ENCODE measurements at places on chromosomes 1 and 21.
A peak's percentile ranks its signal among the peaks of the same experiment; 100 is the strongest.

DNA sequence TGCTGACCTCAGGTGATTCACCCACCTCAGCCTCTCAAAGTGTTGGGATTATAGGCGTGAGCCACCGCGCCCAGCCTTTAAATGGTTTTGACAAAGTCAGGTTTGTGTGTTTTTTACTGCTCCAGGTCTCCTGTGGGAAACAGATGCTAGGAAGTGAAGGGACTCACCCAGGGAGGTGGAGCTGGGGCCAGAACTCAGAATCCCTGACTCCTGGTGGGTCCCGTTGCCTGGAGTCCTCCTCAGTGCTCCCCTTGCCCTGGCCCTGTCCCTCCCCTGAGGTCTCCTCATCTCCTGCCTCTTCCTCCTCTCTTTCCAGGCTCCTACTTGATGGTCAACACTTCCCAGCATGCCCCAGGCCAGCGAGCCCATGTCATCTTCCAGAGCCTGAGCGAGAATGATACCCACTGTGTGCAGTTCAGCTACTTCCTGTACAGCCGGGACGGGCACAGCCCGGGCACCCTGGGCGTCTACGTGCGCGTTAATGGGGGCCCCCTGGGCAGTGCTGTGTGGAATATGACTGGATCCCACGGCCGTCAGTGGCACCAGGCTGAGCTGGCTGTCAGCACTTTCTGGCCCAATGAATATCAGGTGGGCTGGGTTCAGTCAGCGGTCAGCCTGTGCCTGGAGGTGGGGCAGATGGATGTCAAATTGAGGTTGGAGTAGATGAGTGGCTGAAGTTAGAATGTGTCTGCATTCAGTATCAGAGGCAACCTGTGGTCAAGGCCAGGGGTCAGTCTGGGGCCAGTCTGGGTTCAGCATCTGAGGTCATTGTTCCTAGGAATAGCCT, 22.1 kb downstream of the PTPRU start:
- no peak for DNase-seq

- no peak for DNase-seq
Measured at GRCh38 chr1:26538480-26539412, 9.2 kb downstream of the RPS6KA1 start.

GRCh38 chr1:51867479-51868232, 10.9 kb downstream of the NRDC start:
- no peak for DNase-seq

DNA sequence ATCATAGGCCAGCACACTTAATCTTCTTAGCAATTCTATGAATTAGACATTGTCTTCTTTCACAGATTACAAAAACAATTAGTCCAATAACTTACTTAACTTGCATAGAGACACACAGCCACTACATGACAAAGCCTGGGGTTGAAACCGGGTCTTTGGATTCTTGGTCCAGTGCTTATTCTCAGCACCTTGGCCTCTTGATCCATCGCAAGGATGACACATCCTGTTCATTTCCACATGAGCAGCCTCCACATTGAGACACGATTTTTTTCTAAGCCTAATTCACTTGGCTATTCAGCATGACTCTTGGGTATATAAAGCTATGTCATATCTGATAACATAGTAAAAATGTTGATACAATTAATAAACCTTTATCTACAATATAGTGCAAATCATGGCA, 221.0 kb upstream of the FOXD3 start:
- no peak for DNase-seq

DNA sequence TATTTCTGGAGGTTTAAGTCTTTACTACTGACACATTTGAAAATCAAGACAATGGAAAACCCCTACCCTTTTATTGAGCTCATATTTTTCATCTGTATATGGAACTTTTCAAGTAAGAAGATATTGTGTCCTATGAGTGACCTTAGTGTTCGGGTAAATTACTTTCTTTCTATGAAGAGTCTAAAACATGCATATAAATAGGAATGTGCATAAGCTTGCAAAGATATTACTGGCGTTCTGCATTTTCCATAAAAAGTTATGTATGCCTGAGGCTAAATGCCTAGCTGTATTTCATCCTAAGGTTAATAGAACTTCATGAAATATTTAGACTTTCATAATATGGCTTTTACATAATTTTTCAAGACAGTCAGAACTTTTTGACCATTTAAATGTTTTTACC, 495.8 kb upstream of the ADAMTS5 start:
- DNase-seq = no peak

DNA sequence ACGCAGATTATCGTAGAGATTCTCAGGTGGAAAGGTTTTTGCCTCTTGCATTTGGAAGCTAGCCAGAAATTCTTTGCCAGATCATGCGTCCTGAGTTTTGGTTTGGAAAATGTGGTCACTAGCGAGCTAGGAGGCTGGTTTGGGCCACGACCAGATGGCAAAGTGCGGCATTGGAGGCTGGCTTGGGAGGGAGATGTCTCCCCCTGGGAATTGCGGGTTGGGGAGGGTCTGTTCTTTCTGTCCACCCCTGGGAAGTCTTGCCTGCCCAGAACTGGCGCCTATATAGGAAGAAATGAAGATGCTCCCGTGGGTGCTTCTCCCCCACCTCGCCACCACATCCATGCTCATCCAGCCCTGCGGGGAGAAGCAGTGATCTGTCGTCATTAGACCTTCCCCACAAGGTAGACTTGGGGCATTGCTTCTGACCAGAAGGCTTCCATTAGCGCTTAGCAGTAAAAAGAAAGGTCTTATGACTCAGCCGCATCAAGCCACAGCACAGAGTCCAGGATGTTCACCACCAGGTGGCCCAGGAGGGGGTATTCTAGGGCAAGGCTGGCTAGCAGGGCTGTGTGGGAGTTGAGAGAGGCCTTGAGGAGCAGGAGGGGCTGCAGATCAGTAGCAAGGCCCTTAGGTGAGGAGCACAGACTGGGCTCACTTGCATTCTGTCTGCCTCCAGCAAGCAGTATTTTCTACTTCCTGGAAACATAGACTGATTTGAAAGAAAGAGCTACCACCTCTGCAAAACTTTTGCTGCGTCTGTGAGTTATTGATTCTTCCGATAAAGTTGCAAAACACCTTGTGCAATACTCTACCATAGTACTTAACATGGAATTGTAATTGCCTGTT, 1.5 kb upstream of the PTP4A2 start:
- DNase-seq = peak; percentile 48

- DNase-seq = peak; percentile 71
Measured at GRCh38 chr1:203340112-203340790, 10.7 kb downstream of the FMOD start.

- no peak for DNase-seq
Measured at GRCh38 chr21:32565856-32566465, 19.4 kb downstream of the TCP10L start.

DNA sequence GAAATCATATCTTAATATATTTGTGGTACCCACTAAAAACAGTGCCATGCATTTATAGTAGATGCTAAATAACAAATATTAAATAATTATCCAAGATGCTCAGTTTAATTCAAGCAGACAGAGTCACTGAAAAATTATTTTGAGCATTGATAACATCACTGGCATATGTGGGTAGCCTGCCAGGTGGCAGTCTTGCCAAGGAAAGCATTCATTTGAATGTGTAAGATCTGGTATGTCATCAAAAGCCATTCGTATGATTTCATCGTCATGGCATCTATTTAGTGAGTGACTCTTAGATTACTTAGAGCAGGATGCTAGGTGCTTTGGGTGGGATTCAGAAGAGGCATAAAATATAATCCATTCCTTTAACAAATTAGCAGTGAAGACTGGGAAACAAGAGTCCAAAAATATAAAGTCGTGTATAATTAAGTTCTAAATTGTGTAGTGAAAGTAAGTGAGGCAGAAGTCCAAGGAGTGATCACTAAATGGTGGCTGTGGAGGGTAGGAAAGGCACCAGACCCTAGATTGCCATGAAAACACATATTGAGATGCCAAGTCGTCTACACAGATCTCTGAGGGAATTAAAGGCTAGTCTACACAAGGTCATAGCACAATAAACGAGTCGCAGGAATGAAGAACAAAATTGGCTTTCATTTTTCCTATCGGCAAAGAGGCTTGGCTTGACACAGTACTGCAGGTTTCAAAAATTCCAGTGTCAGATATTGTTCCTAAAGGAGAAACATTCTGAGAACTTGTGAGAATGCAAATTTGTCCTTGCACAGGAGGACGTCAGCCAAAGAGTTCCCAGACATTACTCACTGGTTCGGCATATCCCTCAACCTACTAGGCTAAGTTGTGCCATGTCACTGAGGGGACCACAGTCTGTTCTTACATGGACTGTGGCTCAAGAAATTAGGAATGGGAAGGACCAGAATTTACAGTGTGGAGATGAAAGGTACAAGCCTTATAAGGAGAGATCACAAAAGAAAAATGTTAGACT, 130.8 kb downstream of the LYPLAL1 start:
- no peak for DNase-seq

GRCh38 chr1:213070406-213070805, 19.4 kb downstream of the RPS6KC1 start:
- no peak for DNase-seq

GRCh38 chr1:201266774-201267173, 16.5 kb upstream of the PKP1 start:
- DNase-seq = no peak

Data from NCI-H510A (cell line).